NCI-H1417 treated with DMSO at 0.1 percent for 48 hours (cell line): ENCODE measurements at places on chromosomes 16 and 17.

- no peak for DNase-seq
Measured at GRCh38 chr16:25005445-25006306, 9.5 kb downstream of the ARHGAP17 start.

GRCh38 chr16:84136331-84137125, 8.4 kb downstream of the HSDL1 start:
- DNase-seq, result no peak

- no peak for DNase-seq
Measured at GRCh38 chr17:41530062-41531048, 2.2 kb upstream of the KRT19 start.

GRCh38 chr17:17304521-17304985, 1.4 kb downstream of the NT5M start:
- DNase-seq, result no peak

GRCh38 chr17:17361867-17362539, 58.8 kb downstream of the NT5M start:
- no peak for DNase-seq
